WERI-Rb-1 (cell line): ENCODE measurements at places on chromosomes 1 and 21.

- no peak for DNase-seq
Measured at GRCh38 chr1:174080819-174081218, 58.7 kb upstream of the RC3H1 start.

GRCh38 chr1:167469280-167469965 is 48.9 kb downstream of the CD247 start:
- no peak for DNase-seq

DNA sequence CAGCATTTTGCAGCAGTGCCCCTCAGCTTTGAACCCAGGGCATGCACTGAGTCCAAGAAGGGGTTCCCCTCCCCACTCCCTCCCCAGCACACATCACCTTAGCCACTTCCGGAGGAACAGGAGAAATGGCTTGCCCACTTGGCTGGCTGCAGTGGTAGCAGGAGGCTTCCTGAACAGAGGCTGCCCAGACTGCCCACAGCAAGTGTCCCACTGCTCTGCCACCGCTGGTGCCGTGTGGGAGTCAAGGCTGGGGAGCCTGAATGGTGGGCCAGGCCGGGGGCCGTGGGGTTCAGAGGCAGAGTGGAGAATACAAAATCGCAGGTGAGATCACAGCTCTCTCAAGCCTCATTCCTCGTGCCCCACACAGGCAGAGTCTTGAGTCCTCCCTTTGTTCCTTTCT is 34.5 kb downstream of the CD247 start:
- DNase-seq: no peak

DNA sequence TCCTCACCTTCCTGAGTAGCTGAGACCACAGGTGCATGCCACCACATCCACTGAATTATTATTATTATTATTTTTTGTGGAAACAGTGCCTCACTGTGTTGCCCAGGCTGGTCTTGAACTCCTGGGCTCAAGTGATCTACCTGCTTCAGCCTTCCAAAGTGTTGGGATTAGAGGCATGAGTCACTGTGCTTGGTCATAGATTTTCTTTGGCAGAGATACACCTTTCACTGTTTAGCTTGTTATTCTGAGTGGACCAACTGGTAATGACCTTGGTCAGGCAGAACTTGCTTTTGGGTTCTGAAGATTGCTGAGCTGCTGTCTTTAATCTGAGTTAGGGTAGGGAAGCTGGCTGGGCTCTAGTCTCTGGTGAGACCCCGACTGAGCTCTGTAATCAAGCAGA is 66.8 kb downstream of the DNAH14 start:
- DNase-seq: no peak

DNA sequence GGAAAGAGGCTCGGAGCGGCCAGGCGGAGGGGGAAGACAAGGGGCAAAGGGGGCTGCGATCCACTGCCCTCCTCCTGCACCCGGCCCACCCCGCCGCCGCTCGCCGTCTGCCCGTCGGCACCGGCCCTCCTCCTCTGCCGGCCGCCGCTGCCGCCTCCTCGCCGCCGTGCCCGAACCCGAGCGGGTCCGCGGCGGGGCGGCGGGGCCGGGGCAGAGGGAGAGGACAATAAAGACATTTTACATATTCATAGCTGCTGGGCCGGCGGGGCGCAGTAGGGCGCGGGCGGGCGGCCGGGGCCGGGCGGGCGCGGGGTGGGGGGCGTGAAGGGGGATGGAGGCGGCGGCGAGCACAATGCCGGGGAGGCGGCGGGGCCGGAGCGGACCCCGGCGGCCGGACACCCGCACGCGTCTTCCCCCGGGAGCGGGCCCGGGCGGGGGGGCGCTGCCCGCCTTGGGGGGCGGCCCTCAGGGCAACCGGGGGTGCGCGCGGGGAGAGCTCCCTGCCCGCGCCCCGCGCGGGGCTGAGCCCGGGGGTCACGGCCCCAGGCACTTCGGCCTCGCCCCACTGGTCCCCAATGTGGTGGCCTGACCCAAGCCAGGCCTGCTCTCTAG is 546 bp downstream of the POU2F1 start:
- DNase-seq: no peak

- DNase-seq: no peak
Measured at GRCh38 chr1:54124472-54124871, 28.3 kb downstream of the CDCP2 start.

DNA sequence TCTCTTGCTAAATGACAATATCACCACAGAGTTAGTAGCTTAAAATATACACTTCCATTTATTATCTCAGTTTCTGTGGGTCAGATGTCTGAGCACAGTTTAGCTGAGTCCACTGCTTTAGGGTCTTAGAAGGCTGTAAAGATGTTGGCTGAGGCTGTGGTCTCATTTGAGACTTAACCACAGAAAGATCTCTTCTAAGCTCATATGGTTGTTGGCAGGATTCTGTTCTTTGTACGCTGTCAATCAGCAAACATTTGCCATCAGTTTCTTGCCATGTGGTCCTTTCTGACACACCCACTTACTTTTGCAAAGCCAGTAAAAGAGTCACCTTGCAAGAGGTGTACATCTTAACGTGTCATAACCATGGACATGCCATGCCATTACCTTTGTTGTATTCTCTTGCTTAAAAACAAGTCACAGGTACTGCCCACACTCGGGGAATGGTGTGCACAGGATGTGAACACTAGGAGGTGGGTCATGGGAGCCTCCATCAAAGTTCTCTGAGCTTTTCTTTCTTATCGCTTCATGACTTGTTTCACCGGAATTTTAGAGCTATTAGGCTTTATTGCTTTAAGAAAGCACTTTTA is 18.7 kb downstream of the DYRK1A start:
- DNase-seq: no peak

DNA sequence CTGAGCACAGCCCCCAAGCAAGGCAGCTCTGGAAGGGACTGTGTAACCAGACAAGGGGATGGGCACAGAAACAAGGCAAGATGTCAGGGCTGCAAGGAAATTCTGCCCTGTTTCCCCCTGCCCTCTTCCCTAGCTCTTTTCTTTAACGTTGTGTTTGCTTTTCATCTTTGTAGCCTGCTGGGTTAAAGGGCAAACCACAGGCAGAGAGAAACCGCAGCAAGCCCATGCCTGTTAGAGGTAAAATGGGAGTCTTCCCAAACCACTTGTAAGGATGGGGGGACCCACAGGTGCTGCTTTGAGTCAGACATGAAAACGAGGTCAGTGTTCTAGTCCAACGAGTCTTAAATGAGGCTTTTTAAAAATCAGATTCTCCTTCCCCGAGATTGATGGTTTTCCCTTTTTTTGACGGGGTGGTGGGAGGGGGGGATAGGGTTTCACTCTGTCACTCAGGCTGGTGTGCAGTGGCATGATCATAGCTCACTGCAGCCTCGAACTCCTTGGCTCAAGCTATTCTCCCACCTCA is 13.3 kb downstream of the TGFBR3 start:
- no peak for DNase-seq

- no peak for DNase-seq
Measured at GRCh38 chr1:65423884-65424572, 3.6 kb downstream of the LEPR start.

- no peak for DNase-seq
Measured at GRCh38 chr1:47444297-47444561, 6.4 kb downstream of the FOXD2 start.

DNA sequence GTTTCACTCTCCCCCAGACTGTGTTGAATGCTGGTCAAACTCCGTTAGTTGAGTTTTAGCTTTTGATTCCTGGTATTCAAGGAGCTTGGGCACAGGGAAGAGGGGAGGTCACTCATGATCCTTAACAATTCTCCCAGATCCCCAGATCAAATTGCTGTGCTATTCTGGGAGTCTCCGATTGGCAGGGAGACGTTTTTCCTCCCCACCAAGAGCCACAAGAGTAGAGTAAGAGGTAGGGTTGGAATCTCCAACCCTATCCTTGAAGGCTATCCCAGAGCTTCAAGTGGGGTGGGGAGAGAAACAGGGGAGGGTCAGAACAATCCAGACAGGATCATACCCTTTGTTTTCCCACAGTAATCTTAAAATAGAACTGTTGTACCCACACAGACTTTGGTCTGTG is 576 bp upstream of the TPM3 start:
- no peak for DNase-seq

DNA sequence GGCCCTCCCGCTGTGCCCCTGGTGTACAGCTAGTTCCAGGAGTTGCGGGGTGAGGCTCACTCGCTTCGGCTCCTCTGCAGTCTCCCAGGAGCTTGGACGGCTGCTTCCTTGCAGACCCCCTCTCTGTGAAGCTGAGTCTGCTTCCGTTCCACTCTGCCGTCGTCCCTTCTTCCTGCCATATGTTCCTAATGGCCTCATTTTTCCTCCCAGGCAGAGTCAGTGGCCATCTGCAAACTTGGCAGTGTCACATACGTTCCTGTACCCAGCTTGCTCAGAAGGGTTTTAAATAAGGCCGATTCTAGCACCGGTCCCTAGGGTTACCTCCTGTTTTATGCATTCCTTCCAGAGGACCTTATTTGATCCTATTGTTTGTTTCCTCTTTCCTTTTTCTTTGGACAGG is 21.3 kb downstream of the ACTL8 start:
- peak; percentile 34 for DNase-seq

- no peak for DNase-seq
Measured at GRCh38 chr1:153680120-153680403, 1.6 kb downstream of the NPR1 start.

DNA sequence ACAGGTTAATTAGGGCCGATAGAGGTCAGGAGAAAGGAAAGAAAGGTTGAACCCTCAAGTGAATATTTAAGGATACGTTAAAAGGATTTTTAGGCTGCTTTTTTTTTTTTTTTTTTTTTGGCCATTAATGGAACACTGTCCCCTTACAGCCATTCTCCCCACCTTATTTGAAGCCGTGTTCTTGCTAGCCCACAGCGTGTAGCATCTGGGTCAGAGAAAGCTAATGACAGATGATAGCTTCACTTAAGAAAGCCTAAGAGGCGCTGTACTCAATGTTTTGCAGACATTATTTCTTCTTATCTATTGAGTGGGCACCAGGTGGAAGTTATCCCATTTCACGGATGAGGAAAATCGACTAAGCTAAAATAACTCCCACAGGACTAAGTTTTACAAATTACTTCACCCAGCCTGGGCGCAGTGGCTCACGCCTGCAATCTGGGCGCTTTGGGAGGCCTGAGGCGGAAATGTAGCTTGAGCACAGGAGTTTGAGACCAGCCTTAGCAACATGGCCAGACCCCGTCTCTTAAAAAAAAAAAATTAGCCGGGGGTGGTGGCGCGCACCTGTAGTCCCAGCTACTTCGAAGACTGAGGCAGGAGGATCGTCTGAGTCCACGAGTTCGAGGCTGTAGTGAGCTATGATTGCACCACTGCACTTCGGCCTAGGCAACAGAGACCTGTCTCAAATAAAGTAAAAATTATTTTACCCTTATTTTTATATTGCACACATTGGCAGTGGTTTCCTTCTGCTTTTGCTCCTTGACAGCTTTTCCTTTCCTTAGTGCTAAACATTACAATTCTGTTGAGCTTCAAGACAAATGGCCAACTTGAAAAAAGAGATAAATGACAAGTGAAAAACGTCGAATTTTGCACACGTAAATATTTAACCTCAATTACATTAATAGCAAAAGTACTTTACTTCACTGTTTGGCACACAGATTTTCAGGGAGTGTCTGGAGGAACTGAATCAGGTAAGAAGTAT is 1.1 kb upstream of the PHTF1 start:
- DNase-seq: no peak

GRCh38 chr1:171140956-171141687 is 44.0 kb upstream of the FMO2 start:
- DNase-seq: peak; percentile 10

- DNase-seq: no peak
Measured at GRCh38 chr1:188355082-188355481, 1526.3 kb downstream of the PLA2G4A start.

DNA sequence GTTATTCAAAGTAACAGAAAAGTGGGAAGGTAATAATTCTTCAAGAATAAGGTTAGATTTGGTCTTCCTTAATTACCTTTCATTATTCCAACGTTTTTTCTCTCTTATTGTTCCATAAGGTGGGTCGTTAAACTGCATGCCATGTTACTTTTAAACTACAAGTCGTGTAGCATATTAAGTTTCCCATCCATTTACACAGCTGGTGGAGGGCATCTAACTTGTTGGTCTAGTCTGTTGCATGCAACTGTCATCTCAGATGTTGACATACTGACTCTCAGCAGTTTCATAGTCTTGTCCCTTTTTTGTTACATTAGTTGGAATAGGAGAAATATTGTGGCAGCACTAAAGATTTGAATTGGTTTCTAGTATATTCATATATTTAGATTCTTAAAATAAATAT is 54.6 kb upstream of the BMP8A start:
- DNase-seq: no peak

GRCh38 chr1:43774359-43774758 is 67.0 kb downstream of the ST3GAL3 start:
- no peak for DNase-seq

DNA sequence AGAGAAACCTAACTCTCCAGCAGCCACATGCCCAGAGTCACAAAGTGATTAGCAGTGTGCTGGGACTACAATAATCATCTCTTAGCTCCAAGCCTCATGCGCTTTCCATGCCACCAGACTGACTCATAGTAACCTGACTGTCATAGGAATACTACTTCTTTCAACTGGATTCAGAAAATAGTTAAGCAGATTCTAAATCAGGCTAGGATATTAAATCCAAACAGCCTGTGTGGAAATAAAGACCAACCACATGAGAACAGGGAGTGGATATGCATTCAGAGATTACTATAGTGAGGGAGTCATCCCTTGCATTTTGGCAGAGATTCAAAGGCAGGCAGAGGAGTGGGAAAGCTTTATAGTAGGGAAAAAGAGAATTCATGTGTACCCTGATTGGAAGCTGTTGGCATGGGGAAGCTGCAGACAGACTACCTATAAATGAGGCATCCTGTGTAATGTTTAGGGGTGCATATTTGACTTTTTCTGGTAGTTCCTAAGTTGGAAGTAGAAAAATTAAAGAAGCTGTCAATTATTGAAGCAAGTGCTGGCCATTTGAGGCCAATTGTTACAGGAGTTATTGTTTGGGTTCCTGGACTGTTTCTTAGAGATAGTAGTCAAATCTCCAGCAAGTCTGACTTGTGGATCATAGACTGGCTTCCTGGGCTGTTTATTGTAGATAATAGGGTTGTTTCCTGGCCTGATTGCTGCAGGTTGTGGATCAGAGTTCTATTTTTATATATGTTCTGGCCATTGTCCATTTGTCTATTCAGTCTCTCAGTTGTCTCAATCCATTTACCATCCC is 31.7 kb upstream of the DNAH14 start:
- DNase-seq: no peak

DNA sequence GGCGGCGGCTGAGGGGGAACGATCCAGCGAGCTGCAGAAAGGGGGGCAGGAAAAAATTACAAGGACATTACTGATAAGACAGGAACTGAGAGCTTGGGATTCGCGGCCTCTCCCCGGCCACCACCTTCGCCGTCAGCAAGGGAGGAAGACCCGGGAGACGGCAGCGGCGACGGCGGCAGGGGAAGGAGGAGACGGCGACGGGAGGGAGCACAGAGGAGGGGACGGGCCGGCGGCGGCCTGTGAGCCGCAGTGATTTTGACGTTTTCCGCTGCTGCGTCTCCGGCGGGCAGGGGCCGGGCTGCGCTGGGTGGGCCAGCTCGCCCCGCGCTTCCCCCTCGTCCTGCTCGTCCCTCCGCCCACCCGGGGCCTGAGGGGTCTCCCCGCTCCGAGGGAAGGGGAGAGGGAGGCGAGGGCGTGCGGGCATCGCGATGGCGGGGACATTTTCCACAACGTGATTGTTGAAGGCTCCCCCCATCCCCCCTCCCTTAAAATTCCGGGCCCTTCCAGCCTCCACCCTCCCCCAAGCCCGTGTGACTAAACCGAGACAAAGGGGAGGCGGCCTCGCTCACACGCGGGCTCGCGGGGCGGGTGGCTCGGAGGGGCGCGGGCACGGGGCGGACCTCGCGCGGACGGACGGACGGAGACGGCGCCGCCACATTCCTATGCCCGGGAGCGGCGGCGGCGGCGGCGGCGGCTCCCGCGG is 407 bp downstream of the CAMSAP2 start:
- DNase-seq: peak; percentile 87

- no peak for DNase-seq
Measured at GRCh38 chr1:51717842-51718241, 101.0 kb downstream of the OSBPL9 start.
